ENCODE measurements at places on chromosomes 7 and 10.
A peak's percentile ranks its signal among the peaks of the same experiment; 100 is the strongest.

DNA sequence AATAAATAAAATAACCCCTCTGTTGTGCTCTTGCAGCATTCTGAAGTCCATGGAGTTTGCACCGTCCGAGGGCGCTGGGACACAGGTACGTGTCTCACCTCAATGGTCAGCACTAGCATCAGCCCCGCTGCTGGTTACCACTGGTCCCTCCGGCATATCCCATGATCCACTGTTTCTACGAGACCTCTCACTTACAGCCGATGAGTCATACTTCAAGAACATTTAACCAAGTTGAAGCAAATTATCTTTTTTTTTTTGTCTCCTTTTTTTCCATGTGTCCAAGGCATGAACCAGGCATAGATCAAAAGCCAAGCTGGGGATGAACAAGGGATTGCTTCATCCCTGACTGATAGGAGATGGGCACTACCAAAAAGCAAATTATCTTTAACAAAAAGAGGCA lies 92.9 kb upstream of the SH2B2 start:
- DNase-seq: no peak

GRCh38 chr7:28587211-28587610 lies 174.9 kb downstream of the CREB5 start:
- no peak for DNase-seq

DNA sequence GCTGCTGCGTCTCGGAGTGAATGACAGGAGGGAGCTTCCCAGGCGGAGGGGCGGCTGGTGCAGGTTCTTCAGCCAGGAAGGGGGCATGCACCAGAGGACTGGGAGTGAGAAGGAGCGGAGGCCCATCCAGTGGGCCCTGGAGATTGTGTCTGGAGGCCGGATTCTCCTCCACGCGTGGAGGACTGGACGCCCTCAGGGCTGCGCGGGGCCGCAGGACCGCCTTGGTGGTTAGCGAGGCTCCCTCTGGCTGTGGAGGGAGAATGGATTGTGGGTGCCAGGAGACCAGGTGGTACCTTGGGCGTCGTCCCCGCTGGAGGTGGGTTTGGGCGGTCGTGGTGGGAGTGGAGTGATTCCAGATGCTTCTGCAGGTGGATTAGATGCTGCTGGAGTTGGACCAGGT lies 68.9 kb downstream of the ELFN1 start:
- no peak for DNase-seq

GRCh38 chr7:92678291-92678920 lies 88.2 kb upstream of the FAM133B start:
- DNase-seq: no peak

- DNase-seq: no peak
Observed at GRCh38 chr10:100535338-100535714, 417 bp upstream of the HIF1AN start.

DNA sequence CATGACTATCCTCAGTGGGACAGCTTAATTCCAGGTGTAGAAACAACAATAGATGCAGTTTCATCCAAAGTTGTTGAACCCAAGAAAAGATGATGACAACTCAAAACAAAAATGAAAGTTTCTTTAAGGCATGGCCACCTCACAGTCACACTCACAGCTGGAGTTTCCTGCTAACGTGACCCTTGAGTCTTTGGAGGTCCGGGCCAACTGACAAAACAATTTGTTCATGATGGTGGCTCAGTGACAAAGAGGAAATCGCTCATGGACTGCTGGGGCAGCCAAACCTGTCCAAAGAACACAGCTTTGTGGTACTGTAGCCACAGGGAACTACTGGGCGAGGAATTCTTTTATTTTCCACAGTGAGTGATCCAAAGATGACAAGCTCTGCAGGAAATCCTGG lies 96.0 kb upstream of the JCAD start:
- no peak for DNase-seq

GRCh38 chr10:103442031-103442461 lies 10.1 kb downstream of the CALHM2 start:
- no peak for DNase-seq

- DNase-seq: no peak
Observed at GRCh38 chr7:93902777-93903423, 3.5 kb upstream of the GNGT1 start.

DNA sequence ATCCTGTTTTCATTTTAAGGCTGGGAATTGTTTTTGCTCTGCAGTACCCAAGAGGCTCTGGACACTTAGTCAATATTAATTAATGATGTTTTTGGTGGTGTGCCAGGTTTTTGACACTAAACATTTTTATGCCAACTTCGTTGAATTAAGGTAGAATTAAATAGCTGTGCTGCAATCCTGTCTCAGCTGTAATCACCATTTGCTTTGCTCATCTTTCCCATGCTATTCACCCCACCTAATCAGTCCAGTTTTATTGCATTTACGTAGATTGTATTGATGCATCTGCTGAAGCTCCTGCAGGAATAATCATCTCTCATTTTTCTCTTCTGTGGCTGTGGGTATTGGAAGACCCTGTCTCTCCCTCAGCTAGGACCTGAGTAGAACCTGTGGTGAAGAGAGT lies 52.6 kb upstream of the TRUB1 start:
- no peak for DNase-seq

DNA sequence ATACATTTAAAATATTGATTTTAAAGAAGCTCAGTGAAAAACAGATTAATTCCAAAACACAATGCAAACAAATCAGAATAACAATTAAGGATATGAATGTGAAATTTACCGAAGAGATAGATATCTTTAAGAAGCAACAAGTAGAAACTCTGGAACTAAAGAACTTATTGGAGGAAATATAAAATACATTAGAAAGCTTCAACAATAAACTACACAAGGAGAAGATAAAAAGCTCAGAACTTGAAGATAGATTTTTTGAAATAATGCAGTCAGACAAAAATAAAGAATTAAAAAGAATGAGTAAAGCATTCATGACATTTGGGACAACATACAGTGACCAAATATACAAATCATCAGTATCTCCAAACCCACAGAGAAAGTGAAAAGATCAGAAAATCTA lies 43.2 kb downstream of the HIBADH start:
- DNase-seq: no peak

DNA sequence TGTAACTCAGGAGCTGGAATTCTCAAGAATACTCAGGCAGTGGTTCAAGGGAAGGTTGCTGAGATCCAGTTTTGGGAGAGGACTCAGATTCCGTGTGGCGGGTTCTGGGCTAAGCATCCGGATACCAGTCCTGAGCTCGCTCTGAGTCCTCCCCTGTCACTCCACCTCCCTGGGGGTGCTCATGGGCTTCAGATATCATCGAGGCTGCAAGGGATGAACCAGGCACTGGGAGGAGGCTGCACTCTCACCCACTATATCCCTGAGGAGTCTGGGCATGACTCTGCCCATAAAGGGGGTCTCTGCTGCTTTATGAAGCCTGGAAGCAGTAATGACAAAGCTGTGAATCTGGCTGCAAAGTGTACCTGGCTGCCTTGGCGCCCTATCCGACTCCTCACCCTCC lies 188.5 kb downstream of the TNS3 start:
- DNase-seq: no peak

DNA sequence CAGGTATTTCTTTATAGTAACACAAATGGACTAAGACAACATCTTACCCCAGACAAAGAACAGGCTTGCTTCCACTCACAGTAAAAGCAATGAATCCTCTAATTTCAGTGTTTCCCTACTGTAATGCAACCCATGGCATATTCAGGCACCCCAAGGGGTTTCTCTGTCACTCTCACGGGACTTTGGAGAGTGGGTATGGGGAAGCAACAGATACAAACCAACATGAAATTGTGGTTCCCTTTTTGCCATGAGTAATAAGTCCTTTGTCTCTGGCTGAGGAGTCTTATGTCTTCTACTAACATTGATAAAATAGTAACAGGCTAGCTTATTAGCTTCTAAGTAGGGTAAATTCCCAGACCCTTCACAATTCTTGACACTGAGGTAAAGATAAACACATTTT lies 51.4 kb upstream of the AOAH start:
- no peak for DNase-seq

GRCh38 chr10:87622314-87623004 lies 37.2 kb upstream of the PAPSS2 start:
- no peak for DNase-seq

DNA sequence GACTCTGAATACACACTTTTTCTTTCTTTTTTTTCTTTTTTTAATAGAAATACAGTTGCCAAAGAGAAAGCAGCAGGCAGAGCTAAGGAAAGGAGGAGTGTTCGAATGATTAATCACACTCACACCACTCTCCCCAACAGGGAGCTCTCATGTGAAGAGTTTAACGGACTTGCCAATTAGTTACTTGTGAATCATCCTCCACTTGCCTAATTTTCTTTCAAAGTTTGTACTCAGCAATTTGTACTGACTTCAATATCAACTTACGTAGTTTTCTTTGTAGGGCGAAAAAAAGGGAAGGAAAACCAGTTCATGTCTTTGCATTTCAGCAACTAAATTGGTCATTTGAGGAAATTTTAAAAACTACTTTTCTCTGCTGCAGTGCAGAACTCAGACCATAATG lies 109.2 kb downstream of the PIP4K2A start:
- DNase-seq: no peak

DNA sequence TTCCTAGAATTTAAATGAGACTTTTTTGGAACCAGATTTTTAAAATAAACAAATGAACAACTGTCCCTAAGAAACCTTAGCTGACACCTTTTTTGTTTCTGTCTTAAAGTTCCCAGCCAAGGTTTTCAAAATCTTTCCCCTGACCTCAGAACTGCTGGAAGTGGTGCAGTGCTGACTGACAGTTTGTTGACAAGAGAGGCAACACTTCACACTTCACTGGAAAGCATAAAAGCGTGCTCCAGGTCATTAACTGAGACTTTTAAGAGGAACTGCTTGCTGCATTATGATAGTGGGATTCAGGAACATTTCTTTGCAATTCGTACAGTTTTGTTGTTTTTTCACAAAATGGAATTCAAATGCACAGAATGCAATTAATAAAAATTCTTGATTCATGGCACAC lies 36.2 kb downstream of the SYPL1 start:
- no peak for DNase-seq

DNA sequence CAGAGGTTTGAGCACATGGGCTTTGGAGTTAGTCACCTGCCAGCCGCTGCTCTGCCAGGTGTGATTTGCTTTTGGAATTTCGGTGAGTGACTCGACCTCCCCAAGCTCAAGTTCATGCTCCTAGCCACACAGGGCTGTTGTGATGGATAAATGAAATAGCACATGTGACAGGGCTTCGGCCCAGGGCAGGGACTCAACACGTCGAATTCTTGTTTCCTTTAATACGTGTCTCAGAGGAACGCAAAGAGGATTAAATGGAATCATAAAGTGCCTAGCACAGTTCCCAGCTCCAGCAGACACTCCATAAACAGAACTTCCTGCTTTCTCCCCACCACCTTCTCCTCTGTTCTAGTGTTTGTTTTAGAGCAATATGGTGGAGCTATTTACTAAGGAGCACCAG lies 88.3 kb upstream of the CHST15 start:
- no peak for DNase-seq

DNA sequence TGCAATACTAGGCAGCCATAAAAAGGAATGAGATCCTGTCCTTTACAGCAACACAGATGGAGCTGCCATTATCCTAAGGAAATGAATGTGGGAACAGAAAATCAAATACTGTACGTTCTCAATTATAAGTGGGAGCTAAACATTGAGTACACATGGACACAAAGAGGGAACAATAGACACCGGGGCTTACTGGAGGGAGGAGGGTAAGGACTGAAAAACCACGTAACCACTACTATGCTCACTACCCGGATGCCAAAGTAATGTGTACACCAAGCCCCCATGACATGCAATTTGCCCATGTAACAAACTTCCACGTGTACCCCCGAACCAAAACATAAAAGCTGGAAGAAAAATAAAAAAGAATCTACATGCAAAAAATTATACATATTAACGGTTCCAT lies 587.0 kb downstream of the PARD3 start:
- no peak for DNase-seq

DNA sequence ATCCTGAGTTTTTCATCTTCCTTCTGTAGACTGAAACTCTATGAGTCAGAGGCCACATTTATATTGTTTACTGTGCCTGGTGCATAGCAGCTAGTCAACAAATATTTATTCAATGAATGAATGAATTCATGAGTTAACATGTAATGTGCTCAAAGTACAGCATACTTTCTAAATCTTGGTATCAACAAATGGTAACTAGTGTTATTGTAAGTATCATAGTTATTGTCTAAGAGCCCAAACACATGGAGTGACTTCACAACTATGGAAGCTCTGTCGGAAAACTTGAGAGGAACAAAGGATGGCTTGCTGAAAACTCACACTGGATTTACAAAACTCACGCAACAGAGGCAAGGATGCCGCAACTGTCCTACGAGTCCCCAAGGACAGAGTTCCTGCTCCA lies 35.9 kb downstream of the DENND2A start:
- no peak for DNase-seq

GRCh38 chr10:86366902-86367151 lies 232 bp upstream of the GRID1 start:
- DNase-seq: no peak

- DNase-seq: no peak
Observed at GRCh38 chr7:157548691-157549303, 212.0 kb downstream of the DNAJB6 start.

DNA sequence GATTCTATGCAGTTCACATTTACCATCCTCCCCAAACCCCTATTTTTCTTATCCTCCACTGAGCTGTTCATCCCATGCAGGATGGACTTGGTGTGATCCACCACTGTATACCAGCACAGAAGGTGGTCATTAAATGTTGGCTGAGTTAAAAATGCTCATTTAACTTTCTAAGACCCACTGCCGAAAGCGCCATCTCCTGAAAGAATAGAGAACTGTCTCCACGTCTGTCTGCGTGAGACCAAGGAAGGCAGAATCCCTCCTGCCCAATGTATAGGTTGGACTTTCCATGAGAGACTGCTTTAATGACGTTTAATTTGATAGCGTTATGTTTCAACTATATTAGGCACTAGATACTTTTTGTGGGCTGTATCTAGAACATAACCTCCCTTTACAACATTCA lies 124.3 kb downstream of the GPAM start:
- DNase-seq: no peak

GRCh38 chr7:142626420-142627035 lies 122.7 kb upstream of the PRSS1 start:
- DNase-seq: peak; percentile 72

DNA sequence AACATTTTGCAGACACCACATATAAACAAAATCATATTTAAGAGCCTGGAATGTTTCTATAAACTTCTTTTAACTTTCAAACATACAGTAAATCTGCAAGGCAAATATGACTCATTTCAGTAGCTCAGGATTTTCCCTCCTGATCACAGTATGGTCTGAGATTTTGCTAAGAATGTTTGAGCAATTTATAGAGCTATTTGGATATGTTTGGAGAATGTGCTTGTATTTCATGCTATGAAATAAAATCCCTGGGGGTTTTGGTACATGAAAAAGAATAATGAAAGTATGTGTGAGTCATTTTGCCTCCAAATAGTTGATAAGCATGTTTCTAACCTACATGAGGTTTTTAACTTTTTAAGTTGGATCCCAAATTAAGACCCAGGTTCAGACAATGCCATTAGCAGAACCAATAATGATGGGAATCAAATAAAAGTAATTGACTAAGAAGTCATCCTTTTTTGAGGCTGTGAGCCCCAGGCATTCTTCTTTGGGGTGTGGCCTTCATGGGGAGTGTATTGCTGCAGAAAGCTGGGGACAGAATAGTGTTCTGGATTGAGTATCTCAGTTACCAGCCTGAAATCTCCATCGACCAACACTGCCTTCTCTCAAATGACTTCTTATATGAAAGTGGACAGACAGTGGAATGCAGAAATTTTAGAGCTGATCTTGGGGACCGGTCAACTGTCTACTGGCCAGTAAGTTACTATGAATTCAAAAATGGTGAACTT lies 66.1 kb upstream of the AGBL3 start:
- no peak for DNase-seq

GRCh38 chr10:86941991-86942421 lies 15.4 kb downstream of the MMRN2 start:
- DNase-seq: no peak

All from activated naive CD8-positive, alpha-beta T cell treated with anti-CD3 and anti-CD28 coated beads, Interleukin-2, amount 50 U/mL, for 24 hours (primary cell).